ENCODE measurements at places on chromosomes 5 and 9.
A peak's percentile ranks its signal among the peaks of the same experiment; 100 is the strongest.

DNA sequence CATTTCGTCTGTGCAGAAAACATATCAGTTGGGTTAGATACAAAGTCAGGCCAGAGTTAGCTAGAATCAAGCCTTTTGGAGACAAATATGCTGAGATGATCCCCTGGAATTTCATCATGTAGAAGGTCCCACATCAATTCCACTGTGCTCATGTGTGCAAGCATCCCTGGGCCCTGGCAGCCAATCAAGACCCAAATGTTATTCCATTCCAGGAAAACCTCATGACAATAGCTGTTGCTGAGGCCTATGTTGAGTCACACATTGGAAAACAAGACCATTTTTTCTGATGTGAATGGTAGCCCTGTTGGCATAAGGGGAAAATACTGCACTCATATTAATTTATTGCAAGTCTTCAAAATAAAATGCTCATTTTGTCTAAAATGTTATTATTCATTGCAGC, 11.5 kb downstream of the SPOCK1 start:
- ATAC-seq: no peak

- ATAC-seq: peak; percentile 39
Observed at GRCh38 chr5:139708877-139709581, 60.9 kb downstream of the CXXC5 start.

DNA sequence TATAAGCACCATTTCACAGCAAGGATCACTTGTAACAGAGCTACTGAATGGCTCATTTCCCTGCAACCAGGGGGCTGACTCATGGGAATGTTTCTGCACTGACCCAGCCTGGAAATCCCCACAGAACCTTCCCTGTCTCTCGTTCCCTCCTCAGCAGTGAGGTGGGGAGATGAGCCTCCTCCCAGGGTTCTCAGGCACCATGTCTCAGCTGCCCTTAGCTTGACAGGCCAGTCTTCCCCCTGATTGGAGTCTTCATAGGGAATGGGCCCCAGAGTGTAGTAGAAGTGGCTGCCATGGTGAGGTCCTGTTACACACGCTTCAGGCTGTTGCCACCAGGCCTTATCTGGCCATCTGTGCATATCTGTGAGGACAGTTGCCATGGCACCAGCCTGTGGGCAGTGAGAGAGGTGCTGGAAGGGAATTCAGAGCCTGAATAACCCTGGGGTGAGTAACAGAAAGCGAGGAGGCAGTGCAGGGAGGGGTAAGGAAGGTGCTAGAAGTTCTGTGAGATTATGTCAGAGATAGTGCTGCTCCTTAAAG, 324.4 kb downstream of the ENC1 start:
- peak; percentile 96 for ATAC-seq

GRCh38 chr9:124198948-124199347, 58.8 kb upstream of the NEK6 start:
- ATAC-seq: no peak

- ATAC-seq: peak; percentile 6
Observed at GRCh38 chr5:141771562-141771961, 89.5 kb upstream of the ARAP3 start.

GRCh38 chr5:180472269-180472668, 21.9 kb upstream of the CNOT6 start:
- no peak for ATAC-seq

- no peak for ATAC-seq
Observed at GRCh38 chr5:149616727-149617285, 35.5 kb downstream of the ARHGEF37 start.

GRCh38 chr9:30723656-30724055, 1660.8 kb upstream of the ACO1 start:
- no peak for ATAC-seq

DNA sequence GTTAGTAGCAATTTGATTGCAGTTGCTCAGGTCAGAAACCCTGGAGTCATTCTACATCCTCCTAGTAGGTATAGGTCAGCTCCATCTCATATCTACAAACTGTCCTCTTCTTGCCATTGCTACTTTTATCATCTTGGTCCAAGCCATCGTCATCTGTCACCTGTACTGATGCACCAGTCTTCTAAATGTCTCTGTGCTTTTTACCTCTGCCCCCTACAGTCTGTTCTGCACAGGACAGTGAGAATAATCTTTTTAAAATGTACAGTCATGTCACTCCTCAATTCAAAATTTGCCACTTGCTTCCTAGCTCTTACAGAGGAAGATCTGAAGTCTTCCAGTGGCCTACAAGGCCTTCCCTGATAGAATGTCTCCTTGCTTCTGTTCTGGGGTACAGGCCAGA, 6.8 kb downstream of the NNT start:
- ATAC-seq: no peak

DNA sequence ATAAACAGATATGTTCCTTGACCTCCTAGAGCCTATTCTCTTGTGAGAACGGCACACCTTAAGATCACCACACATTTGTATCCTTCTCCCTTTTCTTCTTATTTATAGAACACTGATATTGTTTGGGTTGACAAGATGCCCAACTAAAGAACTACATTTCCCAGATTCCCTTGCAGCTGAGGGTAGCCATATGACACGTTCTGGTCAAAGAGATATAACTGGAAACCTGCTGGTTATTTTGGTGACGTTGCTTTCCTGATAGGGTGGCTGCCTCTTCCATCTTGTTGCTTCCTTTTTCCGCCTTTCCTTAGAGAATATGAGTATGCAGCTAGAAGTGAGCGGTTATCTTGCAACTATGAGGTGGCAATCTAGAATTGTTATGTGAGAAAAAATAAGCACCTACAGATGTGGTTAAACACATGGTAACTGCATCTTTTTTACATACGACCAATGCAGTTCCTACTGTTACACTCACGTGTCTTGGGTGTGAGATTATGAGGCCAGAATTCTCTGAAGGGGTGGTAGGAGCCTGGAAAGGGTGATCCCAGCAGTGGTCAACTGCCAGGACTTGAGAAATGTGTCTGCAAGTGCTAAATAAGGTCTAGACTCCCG, 72.9 kb downstream of the SEC61B start:
- no peak for ATAC-seq

DNA sequence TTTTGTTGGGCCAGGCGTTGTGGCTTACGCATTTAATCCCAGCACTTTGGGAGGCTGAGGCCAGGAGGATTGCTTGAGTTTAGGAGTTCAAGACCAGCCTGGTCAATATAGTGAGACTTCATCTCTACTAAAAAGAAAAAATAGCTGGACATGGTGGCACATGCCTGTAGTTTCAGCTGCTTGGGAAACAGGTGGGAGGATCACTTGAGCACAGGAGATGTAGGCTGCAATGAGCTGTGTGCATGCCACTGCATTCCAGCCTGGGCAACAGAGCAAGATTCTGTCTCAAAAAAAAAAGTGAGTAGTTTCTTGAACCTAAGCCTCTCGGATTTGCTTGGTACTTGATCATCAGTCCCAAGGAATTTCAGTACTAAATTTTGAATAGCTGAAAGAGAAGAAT, 26.9 kb downstream of the G3BP1 start:
- no peak for ATAC-seq

DNA sequence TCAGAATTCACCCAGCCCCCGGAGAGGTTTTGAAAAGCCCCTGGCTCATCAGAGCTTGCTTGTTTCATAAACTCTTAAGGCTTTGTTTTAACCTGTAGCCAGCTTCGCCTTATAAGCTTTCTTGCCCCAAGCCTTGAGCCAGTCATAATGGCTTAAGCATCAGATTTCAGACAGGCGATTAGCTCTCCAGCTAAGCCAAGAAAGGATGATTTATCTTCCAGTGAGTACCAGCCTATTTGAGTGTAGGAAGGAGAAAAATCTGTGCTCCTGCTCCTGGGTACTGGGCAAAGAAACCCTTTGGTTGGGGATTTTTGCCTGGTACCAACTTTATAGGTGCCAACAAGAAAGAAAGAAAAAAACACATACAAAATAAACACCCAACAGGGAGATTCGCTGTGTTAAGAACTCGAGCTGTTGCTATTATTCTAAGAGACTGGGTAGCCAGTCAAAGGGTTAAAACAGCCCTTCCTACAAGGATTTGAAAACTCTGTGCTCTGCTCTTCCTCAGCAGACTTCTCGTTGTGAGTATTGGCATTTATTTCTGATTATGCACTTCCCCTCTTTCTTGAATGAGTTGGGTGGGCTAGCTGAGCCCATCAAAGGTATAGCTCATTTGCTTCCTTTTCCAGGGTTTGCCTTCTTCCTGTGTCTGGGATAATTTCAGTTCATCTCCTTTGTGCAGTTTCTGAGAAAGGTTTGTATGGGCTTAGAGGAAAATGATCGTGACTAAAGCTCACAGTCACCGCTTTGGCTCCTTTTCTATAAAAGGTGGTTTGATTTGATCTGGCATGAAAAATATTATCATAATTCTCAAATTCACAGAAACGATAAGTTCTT, 157.2 kb upstream of the DMRT1 start:
- ATAC-seq: peak; percentile 56

DNA sequence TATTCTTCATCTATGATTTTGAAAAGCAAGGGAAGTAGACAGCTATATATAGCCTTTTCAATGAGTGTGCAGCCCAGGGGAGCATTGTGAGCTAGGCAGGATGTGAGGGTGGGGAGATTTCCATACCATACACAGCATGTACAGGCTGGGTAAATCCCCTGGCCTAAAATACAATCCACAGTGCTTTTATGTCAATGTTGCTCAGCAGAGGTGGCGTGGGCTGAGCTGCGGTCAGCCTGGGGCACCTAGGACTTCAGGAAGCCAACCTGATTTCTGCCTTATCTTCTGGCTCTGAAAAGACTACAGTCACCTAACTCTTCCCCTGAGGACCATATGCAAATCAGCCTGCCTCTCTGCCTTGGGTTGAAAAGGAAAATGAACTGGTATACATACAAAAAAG, 6.3 kb upstream of the GARIN3 start:
- no peak for ATAC-seq

- no peak for ATAC-seq
Observed at GRCh38 chr9:136046554-136046920, 48.6 kb downstream of the NACC2 start.

DNA sequence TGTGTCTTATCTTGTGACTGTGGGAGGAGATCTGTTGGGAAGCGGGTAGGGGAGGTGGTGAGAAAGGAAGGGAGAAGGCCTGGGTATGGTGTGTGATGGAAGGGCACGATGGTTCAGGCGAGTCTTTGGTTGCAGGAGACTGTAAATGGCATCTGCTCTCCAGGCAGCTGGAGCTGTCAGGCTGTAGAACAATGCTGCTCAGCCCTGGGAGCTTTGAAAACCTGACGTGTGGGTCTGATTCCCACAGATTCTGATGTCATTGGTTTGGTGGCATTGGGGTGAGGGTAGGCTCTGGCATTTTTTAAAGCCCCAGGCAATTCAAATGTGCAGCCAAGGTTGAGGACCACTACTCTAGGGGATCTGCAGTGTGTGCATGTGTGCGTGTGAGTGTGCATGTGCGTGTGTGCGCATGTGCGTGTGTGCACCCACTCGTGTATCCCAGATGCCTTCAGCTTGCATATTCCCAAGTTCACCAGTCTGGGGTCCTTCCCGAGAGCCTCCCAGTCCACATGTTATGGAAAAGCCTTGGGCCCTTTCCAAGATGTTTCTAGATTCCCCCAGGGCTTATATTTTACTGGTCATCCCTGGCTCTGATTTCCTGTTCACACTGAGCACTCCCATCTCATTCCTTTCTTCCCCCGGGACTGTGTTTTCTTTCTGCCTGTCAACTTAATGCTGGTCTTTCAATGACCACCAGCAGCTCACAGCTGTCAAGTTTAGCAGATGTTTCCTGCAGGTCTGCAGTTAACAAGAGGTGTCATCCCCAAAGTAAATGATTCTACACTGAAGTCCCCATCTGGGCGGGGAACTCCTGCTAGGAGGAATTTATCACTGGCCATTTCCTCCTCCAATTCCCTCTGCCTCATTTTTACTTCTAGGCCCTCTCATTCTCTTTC, 34.0 kb downstream of the BOD1 start:
- ATAC-seq: no peak

DNA sequence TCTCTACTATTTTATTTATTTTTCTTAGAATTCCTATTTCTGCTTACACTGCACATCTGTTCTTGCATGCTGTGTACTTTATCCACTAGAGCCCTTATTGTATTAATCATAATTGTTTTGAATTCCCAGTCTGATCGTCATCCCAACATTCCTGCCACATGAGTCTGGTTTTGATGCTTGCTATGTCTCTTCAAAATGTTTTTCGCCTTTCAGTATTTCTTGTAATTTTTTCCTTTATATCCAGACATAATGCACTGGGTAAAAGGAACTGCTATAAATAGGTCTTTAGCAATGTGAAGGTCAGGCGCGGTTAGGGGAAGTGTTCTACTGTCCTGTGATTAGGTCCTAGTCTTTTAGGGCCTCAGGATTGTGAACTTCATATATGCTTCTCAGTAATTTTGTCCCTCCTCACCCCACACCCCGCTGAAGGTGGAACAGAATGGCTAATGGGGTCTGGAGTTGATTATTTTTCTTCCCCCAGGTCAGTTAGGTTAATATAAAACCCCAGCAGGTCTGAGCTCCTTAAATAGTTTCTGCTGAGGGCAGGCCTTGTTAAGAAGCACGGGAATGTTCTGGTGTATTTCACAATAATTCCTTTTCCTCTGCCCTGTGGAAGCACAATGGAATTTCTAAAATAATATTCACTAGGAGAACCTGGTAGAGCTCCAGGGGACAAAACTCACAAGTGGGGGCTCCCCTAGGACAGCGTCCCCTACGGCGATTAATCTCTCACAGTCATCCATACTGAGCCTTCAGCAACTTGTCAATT, 146.6 kb upstream of the TUT7 start:
- ATAC-seq: peak; percentile 66

DNA sequence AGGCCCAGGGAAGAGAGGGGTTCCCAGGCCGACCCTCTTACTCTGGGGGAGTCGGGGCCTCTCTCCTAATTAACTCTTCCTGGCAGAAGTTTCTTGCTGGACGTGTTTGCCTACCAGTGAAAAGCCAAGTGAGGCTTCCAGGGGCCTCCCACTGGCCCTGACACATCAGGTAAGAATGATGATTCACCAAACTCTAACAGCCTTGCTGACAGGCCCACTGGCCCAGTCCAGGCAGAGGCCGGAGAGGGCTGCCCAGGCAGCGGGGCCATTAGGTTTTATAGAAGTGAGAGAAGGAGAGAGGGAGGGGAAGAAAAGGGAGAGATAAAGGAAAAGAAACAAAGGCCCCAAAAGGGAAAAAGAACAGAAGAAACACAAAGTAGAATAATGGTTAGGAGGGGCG, 50.8 kb upstream of the FOXE1 start:
- ATAC-seq: no peak

GRCh38 chr9:26391036-26391435, 501.6 kb downstream of the CAAP1 start:
- ATAC-seq: no peak

DNA sequence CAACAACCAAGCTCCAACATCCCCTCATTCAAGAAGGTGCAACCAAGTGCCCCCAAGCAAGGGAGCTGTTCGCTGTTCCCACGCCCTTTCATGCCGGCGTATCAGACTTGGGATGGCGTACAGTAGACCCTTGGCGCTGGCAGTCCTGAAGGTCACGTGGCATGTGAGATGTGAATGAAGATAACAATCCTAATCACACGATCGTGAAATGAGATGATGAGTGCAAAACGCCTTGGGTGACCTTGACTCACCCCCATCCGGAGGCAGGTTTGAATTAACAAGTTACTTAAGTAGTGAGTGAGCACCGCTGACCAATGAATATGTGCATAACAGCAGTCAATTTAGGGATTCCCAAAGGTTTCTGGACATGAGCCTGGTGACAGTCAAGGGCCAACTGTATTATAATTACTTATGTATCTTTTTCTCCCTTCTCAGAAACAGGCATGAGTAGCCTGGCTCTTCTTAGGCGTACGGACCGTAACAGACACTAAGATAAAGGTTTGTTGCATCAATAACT, 150.2 kb downstream of the TTLL11 start:
- ATAC-seq: no peak
